RPMI8226 (cell line): ENCODE measurements at places on chromosomes 3 and 15.

DNA sequence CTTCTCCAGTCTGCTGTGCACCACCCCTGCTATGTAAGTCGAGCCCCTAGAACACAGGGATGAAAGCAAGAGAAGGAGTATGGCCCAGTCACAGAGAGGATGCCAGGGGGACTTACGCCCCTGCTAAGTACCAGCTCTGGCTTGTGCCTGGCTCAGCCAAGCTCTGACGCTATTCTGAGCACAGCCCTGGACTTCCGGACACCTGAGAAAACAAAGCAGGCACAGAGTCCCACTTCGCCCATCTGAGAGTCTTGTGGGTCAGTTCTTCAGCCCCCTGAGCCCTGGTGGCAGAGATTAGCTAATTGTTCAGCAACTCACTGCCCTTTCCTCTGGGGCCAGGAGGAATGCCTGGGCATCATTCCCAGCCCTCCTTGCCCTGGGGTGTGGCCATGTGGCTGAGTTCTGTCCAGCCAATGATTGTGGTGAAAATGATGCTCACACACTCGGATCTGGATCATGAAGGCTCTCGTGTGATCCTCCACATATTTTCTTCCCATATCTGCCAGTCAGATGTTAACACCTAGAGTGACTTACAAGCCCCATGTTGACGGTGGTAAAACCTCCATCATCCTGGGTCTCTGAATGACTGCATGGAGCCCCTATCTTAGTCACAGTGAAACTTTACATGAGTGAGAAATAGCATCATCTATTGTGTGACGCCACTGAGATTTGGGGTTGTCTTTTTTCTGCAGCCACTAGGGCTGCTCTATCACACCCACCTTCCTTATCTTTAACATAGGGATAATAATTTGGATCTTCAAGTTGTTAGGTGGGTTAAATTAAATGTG, 105.7 kb downstream of the TPRA1 start:
- DNase-seq: no peak

- DNase-seq: peak; percentile 44
Observed at GRCh38 chr3:173553635-173554280, 156.2 kb downstream of the NLGN1 start.

DNA sequence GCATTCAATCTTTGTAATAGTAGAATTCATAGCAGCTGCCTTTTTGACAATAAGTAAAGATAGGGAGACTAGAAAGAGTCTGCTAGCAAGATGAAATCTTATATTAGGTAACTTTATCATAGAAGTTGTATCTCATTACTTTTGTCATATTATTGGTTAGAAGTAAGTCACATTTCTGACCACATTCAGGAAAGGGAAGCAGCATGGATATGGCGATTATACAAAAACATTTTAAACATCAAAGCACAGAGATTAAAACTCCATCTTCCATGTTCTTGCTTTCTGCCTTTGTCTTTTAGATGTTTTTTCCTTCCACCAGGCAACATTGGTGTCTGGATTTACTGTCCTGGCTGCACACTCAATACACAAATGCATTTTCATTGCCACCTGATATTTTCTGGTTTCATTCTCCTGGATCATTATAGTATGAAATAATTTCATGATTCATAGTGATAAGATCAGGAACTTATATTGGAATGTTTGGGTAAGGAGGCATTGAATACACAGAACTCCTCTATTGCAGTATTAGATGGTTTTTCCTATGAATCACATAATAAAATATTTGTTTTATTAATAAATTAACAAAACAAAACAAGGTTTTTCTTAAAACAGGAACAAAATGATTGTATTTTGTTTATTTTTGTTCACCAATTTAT, 1460.3 kb upstream of the CADM2 start:
- no peak for DNase-seq

DNA sequence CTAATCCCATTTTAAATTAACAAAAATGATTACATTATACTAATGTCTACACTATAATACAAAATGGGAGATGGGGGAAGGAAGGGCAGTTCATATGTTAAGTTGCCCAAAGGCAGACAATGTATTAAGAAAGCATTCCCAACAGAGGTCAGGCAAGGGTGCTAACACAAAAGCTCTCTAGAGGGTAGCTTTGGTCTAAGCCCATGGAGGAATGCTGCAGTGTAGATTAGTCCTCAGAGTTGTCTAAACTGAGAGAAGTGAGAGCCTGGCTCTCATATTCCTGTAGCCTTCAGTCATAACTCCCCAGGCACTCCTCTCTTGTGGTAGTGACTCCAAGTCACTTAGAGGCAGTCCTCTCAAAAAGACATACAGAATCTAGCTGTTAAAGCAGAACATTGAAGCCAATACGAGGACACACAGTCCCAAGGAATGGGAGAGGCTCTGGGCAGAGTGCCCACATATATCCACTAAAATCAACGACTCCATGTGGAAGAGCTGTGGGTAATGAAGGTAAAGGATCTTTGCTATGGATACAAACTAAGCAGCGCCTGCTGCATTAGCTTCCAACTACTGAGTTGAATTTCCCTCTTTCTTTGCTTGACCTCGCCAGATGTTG, 14.5 kb downstream of the NEK10 start:
- no peak for DNase-seq
